ENCODE measurements at places on chromosomes 5 and 9.

GRCh38 chr5:172727551-172727950 is 43.4 kb downstream of the DUSP1 start:
- no peak for DNase-seq

- DNase-seq: no peak
Measured at GRCh38 chr5:74589204-74590056, 51.1 kb downstream of the ENC1 start.

GRCh38 chr5:38468202-38468673 is 88.2 kb downstream of the LIFR start:
- DNase-seq: no peak

DNA sequence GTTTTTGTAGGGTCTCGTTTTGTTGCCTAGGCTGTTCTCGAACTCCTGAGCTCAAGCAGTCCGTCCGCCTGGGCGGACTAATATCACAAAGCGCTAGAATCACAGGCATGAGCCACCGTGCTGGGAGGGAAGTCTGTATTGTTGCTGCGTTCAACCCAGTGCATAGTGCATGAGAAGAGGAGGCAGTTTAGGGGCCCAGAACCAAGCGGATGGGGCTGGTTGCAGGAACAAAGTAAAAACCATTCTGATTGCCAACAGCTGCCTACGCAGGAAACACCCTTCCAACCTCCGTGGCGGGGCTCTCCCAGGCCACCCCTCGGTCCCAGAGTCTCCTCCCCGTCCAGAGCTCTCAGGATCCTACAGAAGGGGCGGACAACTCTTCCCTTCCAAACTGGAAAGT is 87.1 kb downstream of the ANXA2R start:
- no peak for DNase-seq

GRCh38 chr5:122187426-122187825 is 58.1 kb downstream of the ZNF474 start:
- DNase-seq: no peak

DNA sequence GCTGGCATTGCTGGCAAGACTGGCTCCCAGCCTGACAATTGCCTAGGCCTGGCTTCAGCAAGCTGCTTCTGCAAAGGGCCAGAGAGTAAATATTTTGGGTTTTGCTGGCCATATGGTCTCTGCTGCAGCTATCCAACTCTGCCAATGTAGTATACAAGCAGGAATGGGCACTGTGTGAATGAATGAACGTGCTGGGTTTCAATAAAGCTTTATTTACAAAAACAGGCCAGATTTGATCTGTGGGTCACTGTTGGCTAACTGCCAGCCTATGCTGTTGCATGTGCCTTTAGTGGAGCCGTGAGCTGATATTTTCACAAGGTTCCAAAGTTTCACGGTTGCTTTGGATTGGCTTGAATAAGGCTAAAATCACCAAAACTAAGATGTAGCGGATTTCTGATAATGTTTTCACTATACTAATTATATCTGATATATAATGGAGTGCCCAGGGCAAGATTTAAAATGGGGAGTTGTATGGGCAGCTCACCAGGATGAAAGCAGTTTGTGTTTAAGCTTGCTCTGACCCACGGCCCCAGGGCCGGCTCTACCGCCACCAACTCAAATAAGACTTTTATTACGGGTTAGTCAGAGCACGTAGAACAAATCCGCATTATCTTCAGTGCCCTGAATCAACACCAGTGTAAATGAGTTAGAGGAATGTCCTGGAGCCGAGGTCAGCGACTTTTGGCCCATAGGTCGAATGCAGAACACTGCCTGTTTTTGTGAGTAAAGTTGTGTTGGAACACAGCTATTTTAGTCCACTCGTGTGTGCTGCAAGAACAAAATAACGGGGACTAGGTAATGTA is 98.6 kb upstream of the DAP start:
- DNase-seq: no peak

- no peak for DNase-seq
Measured at GRCh38 chr5:74212336-74212735, 428.2 kb downstream of the ENC1 start.

GRCh38 chr9:107827304-107827703 is 337.7 kb upstream of the KLF4 start:
- DNase-seq: no peak

- no peak for DNase-seq
Measured at GRCh38 chr9:136820971-136821825, 13.4 kb downstream of the RABL6 start.

DNA sequence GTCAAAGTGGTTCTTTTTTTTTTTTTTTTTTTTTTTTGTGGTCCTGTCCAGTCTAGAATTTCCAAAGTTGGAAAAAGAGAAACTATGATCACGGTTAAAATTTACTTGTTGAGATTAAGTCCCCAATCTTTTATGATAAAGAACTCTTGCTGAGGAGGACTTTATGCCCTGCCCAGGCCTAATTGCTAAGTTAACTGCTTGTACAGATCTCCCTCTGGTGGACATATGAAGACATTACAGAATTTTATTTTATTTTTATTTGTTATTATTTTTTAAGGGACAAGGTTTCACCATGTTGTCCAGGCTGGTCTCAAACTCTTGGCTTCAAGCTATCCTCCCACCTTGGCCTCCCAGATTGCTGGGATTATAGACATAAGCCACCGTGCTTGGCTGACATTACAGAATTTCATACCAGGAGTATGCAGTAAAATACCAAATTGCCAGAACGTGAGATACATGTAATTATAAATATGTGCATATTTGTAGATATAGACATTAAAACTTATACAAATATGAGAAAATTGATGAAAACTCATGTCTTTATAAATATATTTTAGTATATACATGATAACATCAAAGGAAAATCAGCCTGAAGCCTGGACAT is 91.2 kb downstream of the RFK start:
- no peak for DNase-seq

DNA sequence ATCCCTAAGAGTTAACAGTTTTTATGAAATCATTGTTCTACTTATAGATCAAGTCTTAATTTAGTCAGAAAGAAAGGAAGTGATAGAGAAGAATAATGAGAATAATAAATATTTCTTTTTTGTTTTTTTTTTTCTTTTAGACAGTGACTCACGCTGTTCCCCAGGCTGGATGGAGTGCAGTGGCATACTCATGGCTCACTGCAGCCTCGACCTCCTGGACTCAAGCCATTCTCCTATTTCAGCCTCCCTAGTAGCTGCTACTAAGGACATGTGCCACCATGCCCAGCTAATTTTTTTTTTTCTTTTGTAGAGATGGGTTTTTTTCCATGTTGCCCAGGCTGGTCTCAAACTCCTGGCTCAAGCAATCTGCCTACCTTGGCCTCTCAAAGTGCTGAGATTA is 11.0 kb downstream of the IFNA21 start:
- no peak for DNase-seq

- DNase-seq: no peak
Measured at GRCh38 chr5:79521156-79521555, 7.2 kb upstream of the HOMER1 start.

DNA sequence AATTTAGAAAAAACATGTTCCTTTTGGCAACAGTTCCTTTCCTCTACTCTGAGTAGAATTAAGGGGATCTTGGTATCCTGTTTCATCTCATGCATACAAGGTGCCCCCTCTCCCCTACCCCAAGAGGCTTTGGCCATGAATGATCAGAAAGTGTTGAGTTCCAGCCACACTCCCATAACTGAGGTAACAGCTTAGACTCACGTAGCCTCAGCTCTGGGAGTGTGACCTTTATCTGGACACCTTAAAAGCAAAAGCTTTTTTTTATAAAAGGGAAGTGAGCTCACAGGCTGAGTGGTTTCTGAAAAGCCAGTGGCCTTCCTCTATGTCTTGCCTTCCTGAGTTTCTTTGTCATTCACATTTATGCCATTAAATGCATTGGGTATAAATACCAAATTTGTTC is 900 bp upstream of the HAVCR2 start:
- DNase-seq: no peak

DNA sequence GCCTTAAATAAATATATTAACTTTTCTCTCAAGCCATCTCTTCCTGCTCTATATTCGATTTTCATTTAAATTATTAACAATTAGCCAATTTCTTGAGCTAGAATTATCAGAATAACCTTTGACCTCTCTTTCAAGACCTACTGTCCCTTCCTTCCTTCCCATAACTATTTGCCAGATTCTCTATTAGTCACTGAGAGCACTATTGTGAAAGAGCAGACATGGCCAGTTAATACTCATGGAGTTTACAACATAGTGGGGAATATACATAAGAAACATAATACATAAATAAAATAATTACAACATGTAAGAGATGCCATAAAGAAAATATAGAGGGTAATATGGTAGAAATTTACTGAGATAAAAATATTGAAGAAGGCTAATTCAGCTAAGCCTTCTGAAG is 72.1 kb upstream of the CHD1 start:
- DNase-seq: no peak

- no peak for DNase-seq
Measured at GRCh38 chr5:179729303-179729702, 3.3 kb upstream of the MAML1 start.

Measured in activated naive CD4-positive, alpha-beta T cell treated with anti-CD3 and anti-CD28 coated beads, Interleukin-2, amount 50 U/mL, for 72 hours (primary cell).